Regular cardiac myocyte (primary cell): ENCODE measurements at places on chromosomes 3 and 15. TPM values are rescaled to one million over a fixed set of nuclear protein-coding genes. Genes with fewer than 3 reads are reported as not detected.

ARL14 gene
- total RNA-seq = under 0.01 TPM in 1 of 2 replicates, not detected in the other

CHRNA7 gene
- total RNA-seq = 0.19 and 0.28 TPM in 2 replicates

DAPK2 gene
- total RNA-seq = 0.38 and 3.9 TPM in 2 replicates

BOC gene
- total RNA-seq = 1.3 and 6.5 TPM in 2 replicates

CPNE4 gene
- total RNA-seq = not detected in 2 replicates

RETNLB gene
- not detected in 2 replicates for total RNA-seq

TFG gene
- total RNA-seq = 98.1 and 111 TPM in 2 replicates

ATP13A4 gene
- 0.19 and 0.56 TPM in 2 replicates for total RNA-seq

RBP2 gene
- total RNA-seq = not detected in 2 replicates

CAPN3 gene
- total RNA-seq = 0.77 and 2.0 TPM in 2 replicates
